ENCODE measurements at places on chromosomes 6 and 20.

- no peak for DNase-seq
Measured at GRCh38 chr6:20098267-20098876, 113.9 kb downstream of the MBOAT1 start.

DNA sequence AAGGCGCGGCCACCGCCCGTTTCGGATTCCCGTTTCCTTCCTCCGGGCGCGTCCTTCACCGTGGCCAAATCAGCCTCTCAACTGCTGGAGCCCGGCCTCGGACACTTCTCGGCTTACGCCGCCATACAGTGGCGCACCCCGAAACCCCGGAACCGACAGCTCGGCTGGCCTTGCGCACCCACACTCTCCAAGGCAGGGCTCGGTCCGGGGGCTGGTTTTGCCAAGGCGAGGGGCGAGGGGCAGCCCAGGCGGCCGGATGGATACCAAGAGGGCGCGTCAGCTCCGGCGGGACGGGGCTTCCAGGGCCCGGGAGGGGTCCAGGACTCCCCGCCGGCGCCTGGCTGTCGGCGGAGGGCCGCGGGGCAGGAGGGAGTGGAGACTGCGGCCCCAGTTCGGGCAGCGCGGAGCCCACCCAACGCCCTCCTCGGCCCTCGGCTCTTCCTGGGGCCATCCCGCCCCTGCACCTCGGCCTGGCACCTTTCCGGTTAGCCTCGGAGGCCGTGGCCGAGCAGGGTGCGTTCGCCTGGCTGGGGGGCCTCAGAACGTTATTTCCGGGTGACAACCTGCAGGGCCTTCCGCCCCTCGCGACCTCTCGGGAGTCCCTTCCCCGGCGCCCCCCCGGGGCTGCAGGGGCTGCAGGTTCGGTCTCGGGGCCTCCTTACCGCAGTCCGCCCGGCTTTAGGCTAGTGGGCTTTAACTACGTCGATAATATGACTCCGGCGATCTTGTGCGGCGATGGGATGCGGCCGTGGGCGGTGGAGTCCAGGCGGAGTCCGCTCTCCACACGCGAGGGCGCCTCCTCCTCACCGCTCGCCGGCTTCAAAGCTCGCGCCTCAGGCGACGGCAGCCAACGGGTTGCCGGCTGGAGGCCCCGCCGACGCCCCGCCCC is 697 bp upstream of the CEP43 start:
- DNase-seq = peak; percentile 46

- DNase-seq = no peak
Measured at GRCh38 chr6:3904518-3904917, 55.3 kb downstream of the FAM50B start.

DNA sequence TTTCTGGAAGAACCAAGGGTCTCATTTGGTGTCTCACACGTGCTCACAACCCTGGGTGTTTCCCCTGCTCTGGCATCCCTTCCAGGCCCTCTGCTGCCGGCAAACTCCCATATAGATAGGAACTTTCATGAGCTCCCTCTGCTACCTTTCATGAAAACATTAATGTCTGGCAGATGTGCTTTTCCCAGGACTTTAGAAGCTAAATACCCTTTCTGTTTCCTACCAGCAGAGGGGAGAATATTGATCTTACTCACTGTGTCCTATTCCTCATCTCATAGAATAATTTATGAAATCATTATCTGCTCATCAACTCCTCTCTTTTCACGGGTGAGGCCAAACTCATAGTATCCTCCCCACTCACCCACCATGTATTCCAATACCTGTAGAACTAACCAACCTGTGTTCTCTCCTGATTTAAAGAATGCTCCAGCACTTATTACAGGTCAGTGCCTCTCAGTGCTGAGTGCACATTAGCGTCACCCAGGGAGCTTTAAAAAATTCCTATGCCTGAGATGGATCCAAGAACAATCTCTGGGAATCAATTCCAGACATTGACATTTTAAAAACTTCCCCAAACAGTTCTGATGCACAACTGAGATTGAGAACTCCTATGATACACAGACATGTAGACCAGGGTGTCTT is 298.5 kb upstream of the JAG1 start:
- no peak for DNase-seq

DNA sequence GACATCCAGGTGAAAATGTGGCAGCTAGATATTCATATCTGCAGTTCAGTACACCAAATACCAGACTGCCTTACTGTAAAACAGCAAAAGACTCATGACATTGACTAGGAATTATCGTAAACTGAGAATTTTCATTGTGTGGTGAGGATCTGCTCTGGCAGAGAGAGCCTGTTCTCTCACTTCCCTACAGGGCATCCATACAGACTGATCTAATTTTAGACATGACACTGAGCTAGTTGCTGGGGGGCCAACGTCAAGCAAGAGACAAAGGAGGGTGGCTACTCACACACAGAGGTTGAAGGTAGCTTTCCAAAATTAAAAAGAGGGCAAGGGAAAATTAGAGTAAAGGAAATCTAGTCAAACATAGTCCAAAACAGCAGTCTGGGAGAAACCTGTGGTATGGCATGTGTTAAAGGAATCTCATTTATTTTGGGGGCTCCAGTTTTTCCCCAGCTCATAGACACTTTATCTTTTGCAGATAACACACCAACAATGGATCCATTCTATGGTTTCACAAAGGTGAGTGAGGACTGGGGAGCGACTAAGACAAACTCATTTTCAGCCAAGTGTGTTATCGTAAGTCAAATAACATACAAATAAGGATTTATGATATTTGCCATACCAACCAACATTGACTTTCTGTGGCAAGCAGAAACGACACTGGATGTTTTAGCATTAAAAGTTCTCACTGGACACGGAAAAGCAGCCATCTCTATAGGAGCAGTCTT is 36.6 kb upstream of the NHSL1 start:
- DNase-seq = no peak

GRCh38 chr6:42292004-42292740 is 74.5 kb upstream of the MRPS10 start:
- no peak for DNase-seq
